ENCODE measurements at places on chromosomes 6 and 20.

GRCh38 chr6:36769183-36769675 is 70.0 kb downstream of the CPNE5 start:
- peak; percentile 67 for DNase-seq

DNA sequence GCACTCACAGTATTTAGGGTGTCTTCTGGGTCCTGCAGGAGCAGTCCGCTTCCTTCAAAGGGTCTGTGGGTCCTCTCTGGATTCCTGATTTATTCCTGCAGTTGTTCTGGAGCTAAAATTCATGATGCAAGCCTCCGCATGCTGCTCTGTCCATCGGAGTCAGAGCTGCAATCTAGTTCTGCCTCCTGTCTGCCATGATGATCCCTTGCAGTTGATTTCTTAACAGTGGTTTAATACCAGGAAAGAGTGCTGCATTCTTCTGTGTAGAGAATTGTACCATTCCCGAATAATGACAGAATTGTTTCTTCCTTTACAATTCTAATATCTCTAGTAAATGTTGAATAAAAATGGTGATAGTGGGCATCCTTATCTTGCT is 72.0 kb upstream of the B3GAT2 start:
- DNase-seq = no peak

DNA sequence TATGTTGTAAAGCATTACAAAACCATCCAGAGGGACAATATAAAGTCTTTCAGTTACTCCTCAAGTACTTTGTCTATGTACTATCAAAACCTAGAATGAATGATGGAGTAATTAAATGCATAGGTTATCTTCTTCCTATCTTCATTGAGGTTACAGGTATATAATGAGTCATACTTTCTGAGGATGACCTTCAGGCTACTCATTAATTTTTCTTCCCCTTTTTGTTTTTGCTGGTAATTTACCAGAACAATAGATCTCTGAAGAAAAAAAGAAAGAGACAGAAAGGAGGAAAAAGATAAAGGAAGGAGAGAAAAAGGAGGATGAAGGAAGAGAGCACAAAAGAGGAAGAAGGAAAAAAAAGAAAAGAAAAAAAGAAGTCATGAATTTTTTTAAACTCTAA is 398.4 kb downstream of the TBC1D32 start:
- no peak for DNase-seq

DNA sequence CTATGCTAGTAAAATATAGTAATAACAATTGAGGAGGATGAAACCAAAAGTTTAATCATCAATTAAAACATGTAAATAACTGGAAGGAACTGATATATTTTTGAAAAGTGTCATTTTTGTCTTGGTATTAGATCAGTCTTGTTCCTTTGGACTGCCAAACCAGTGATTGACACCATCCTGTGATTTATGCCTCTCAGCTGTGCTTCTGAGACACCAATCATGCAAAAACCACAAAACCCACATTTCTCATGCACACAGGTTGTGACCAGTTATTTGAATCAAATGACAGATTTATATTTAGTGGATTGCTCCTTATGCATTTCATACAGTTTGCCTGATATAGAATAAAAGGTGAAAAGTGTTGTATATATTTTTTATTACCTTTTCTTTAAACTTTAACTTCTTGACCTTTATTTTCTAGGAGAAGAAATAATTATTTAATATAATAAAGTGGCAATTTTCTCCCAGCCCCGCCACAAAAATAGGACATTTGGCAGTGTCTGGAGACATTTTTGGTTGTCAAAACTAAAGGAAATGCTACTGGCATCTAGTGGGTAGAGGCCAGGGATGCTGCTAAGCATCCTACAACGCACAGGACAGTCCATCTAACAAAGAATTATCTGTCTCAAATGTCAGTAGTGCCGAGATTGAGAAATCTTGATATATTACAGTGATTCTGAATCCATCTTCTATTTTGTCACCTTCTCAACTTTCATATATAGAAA is 383.6 kb downstream of the BCKDHB start:
- no peak for DNase-seq

DNA sequence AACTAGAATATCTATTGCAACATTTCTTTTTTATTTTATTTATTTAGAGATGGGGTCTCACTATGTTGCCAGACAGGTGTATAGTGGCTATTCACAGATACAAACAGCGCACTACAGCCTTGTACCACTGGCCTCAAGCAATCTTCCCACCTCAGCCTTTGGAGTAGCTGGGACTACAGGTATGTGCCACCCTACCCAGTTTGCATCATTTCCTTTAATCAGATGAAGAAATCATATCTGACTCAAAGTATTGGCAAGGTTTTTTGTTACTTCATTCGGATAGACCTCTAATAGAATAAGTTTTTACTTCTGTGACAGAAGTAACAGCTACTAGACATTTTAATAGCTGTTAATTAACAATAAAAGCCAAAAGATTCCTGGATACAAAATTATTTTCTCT is 153.9 kb downstream of the CDK19 start:
- no peak for DNase-seq

DNA sequence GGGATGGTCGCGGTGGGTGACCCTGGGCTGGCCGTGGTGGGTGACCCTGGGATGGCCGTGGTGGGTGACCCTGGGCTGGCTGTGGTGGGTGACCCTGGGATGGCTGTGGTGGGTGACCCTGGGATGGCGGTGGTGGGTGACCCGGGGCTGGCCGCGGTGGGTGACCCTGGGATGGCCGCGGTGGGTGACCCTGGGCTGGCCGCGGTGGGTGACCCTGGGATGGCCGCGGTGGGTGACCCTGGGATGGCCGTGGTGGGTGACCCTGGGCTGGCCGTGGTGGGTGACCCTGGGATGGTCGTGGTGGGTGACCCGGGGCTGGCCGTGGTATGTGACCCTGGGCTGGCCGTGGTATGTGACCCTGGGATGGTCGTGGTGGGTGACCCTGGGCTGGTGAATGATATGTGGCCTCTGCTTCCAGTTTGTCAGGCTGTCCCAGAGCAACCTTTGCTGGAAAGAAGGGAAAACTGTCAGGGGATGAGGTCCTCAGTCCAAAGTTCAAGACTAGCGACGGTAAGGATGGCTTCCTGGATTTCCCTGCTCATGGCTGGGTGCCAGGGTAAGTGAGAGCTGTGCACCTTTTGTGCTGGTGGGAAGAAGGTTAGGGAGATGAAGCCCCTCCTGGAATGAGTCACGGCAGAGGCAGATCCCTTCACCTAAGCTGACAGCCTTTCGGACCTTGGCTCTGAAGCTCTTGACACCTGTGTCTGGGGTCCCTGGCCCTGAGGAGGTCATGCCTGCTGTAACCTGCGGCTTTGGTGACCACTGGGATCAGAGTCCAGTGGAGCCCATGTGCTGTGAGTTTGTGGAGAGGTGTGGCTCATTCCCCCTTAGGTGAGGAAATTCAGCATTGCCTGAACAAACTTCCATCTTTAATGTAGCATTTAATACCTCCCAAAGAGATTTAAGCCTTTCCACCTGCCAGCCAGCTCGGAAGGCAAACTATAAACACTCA is 19.1 kb upstream of the PCMTD2 start:
- DNase-seq = no peak

DNA sequence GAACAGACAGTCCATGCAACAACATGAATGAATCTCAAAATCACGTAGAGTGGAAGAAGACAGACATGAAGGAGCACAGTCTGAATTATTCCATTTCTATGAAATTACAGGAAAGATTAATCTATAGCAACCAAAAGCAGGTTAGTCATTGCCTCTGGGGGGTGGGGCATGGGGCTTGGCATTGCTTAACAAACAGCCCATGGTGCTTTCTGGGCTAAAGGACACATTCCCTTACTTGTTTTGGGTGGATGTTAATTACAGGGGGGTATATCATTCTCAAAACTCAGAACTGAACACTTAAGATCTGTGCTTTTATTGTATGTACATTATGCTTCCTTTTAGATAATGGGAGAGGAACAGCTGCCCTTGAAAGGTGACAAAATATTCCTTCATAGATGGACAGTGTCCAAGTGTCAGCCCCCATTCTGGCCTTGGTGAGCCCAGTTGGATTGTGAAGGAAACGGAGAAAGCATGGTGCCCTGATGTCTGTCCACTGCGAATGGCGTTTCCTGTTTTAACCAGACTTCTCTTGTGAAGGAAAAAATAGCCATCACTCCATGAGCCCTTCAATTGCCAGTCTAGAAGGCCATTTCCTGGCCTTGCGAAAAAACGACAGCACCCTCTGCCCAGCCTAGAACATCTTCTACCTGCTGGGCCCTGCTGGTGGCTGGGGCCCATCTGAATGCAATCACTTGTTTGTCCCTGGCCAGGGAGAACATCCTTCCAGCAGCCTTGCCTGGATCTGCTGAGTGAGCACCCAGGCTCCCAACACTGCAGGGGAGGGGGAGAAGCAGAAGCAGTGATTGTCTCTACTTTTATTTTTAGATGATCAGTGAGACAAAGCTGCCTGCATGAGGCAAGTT is 179.7 kb downstream of the BCAS1 start:
- no peak for DNase-seq

DNA sequence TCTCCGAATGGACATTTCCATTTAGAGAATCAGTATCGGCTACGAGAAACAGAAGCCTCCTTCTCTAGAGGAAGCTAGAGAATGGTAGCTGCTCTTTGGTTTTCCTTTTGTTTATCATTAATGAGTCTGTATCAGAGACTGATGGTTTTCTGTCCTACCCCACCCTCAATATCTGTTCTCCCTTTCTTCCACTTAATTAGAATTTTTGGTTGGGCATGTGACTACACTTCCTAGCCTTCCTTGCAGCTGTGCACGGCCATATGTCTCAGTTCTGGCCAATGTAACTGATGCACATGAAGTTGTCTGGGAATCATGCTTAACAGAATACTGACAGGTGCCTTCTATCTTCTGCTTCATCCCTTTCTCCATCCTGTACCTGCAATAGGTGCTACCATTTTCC is 19.0 kb downstream of the RNF24 start:
- no peak for DNase-seq

- DNase-seq = no peak
These were observed 44.8 kb upstream of the SLC17A4 start for GRCh38 chr6:25709761-25710160.

- DNase-seq = no peak
These were observed 120.4 kb downstream of the SYNDIG1 start for GRCh38 chr20:24589815-24590177.

DNA sequence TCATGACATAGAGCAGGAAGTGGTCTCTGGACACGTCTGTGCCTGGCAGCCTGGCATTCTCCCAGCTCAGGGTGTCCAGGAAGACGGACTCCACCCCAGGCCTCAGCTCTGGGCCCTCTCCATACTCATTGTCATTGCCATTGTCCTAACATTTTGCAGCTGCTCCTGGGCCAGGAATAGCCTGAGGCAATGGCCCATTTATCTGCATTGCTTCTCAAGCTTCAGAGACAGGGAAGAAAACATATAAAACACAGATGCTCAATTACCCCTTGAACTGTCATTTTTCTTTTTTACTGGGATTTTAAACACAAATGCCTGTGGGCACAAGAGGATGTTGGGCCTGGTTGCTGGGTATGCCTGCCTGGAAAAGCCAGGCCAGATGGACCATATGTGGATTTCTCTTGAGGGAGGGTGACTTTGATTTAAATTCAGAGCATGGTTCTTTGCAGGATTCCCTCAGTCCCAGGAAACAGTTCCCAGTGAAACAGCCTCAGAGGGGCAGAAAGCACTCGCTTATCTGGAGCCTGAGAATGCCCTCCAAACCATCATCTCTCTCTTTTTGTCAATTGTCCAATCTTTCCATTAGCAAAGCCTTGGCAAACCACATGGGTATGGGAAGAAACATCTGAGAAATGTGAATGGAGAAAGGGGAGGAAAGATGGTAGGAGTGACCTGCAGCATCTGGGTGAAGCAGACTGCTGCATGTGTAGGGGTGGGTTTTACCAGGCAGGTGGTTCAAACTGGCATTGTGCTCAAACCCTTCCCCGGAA is 17.9 kb downstream of the LAMP5 start:
- DNase-seq = peak; percentile 36

DNA sequence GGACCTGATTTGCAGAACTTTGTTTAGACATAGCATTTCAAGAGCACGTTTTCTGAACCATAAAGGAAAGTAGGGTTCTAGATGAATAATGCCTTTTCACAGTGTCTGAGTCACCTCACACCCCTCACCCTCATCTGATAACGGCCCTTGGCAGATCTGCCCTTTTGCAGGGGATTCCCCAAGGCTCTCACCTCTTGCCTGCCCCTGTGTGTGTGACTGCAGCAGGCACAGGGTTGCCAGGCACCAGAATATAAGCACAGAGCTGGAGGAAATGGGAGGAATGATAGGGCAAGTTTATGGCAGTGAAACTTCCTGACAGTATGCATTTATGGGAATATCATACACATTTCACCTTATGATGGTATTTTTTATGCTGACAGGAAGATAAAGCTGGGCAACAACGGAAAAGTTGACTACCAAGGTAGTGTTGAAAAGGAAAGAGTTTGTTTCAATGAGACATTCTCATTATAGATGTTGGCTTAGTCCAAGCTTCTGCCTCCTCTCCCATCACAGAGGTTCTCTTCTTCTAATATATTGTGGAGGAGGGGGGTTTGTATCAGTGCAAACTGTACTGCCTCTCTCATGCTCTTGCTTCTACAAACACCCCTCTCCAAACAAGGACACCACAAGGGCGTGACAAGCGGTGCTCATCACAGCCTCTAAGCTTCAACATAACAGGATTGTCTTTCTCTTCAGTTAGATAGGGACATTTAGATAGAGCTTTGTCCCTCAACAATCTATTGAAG is 101.5 kb upstream of the BACH2 start:
- no peak for DNase-seq

DNA sequence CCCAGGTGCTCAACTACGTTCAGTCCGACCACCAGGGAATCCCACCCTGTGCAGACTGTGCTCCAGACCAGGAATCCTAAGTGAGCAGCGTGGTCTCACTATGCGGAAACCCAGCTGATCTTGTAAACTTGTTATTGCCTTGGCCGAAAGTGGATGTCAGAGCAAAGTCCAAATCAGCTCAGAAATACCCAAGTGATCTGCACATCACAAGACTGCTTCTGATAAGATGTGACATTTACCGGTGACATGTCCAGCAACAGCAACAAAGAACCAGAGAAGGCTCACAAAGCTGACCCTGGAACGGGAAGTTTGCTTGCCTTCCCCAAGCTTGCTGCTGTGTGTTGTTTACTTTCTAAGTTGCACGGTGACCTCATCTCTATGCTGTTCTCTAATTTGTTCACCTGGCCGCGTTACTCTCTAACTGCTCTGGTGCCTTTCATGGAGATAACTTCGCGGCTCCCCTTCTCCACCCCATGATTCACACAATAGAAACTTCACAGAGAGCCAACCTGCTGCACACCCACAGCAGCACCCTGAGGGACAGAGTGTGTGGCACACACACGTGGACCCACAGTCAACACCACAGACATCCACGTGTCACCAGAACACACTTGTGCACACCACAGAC is 1.7 kb downstream of the BNIP5 start:
- no peak for DNase-seq

- peak; percentile 70 for DNase-seq
These were observed 113.1 kb upstream of the ZNF217 start for GRCh38 chr20:53706466-53707370.

GRCh38 chr20:9496155-9496554 is 18.2 kb upstream of the LAMP5 start:
- no peak for DNase-seq

GRCh38 chr6:116254297-116255056 is 602 bp upstream of the TSPYL4 start:
- DNase-seq = no peak

GRCh38 chr6:62803094-62803493 is 408.2 kb upstream of the FKBP1C start:
- DNase-seq = no peak
